ENCODE measurements at places on chromosomes 13 and 19.

- no peak for DNase-seq
Observed at GRCh38 chr19:46920362-46920761, 59.6 kb downstream of the ARHGAP35 start.

GRCh38 chr19:14059093-14059480 lies 2.8 kb downstream of the PALM3 start:
- DNase-seq: no peak

- no peak for DNase-seq
Observed at GRCh38 chr19:37933937-37934358, 26.9 kb downstream of the SIPA1L3 start.

GRCh38 chr13:28564030-28564429 lies 69.1 kb upstream of the FLT1 start:
- no peak for DNase-seq

- DNase-seq: no peak
Observed at GRCh38 chr19:7779631-7780486, 16.8 kb downstream of the CLEC4M start.

DNA sequence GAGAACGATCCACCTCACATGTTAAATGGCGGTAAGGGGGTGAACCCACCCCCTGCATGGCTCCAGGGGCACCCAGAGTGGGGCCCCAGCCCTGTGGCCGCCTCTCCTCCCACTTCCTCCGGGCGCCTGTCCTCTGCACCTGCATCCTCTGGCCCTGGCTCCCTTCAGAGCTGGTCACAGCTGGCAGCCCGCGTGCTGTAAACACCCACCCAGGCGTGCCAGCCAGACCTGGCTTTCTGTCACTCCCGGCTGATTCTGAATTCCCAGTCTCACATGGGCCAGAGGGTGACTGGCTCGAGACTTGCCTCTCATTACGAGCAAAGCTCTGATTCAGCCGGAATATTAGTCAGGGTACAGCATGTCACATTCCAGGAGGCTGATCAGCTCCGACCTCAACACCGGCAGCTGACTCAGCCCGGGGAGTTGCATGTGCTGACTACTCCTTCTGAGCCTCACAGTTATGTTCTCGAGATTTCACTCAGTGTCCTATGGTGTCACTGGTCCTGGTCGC lies 75.1 kb downstream of the GNG7 start:
- DNase-seq: no peak

DNA sequence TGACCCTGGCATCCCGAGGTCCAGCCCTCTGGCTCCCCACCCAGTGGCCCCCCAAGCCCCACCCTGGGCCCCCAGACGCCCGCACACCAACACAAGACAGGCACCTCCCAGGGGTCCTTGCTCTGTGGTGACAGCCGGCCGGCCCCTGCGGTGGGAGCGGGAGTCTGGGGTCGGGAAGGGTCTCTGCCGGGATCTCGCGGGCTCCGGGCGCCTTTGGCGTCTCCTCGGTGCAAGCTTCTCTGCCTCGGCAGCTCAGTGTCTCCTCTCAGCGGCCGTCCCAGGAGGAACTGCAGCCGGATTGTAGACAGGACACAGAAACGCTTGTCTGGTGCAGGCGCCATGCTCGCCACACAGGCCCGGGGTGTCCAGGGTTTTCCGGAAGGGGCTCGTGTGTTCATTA lies 43.7 kb downstream of the TMEM255B start:
- no peak for DNase-seq

DNA sequence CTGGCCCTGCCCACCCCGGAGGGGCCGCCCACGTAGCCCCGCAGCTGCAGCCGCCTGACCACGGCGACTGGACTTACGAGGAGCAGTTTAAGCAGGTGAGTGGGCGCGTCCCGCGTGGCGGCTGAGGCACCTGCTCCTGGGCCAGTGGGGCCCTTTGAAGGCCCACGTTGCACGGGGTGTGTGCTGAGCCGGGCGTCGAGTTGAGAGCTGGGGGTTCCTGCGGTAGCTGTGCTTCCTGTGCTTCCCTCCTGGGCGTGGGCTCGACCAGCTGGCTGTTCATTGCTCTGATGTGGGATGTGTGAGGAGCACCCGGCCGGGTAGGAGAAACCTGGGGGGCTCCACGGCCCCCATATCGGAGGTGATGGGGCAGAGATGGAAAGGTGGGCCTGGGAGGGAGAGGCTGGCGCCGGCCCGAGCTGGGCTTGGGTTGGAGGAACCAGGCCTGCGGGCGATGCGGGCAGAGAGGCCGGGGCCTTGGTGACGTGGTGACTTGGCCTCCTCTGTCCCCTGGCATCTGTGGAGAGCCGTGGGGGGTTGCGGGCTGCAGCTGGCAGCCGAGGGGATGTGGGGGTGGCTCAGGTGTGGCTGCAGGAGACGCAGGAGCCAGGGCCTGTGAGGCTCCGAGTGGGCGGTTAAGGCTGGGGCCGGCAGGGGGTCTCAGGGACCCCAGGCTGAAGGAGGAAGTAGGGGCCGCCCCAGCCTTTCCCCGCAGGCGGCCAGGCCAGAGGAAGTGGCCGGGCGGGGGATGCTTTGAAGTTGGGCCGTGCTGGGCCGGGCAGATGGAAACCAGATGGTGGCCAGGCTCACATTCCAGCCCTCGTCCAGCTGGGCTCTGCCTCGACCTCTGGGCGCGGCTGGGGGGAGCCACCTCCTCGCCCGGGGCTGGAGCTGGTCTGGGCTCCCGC lies 7.1 kb downstream of the ARID3A start:
- no peak for DNase-seq

DNA sequence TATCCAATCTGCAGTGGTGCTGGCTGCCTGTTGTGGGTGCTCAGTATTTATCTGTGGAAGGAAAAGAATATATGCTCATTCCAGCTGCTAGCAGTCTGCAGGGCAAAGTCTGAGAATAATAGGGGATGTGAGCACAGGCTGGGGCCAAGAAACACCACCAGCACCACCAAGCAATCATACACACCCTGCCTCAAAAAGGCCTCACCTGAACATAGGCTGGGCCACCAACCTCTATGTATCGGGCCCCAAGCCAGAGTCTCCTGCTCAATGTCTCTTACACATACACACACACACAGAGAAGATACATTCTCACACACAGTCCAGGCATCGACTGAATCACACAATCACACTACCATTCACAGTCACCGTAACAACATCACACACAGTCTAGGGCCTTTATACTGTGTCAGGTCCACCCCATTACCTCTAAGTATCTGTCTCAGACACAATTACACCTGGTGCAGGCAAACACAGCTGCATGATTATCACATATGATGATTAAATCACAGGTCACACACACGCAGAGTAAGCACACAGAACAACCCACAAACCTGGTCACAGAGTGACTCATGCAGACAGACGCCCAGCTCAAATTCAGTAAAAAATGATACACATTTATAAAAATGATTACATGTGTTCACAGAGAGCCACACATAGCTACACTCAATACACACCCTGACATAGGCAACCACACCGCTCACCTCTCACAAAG lies 1.3 kb upstream of the ZSCAN22 start:
- peak; percentile 15 for DNase-seq

- DNase-seq: no peak
Observed at GRCh38 chr13:97353927-97354675, 79.9 kb upstream of the RAP2A start.

- no peak for DNase-seq
Observed at GRCh38 chr13:28347456-28348371, 147.2 kb downstream of the FLT1 start.

GRCh38 chr13:99949679-99950413 lies 21.7 kb downstream of the ZIC5 start:
- DNase-seq: no peak

Measured in NCI-H748 treated with DMSO at 0.1 percent for 48 hours (cell line).